ENCODE measurements at places on chromosomes 4 and X.

DNA sequence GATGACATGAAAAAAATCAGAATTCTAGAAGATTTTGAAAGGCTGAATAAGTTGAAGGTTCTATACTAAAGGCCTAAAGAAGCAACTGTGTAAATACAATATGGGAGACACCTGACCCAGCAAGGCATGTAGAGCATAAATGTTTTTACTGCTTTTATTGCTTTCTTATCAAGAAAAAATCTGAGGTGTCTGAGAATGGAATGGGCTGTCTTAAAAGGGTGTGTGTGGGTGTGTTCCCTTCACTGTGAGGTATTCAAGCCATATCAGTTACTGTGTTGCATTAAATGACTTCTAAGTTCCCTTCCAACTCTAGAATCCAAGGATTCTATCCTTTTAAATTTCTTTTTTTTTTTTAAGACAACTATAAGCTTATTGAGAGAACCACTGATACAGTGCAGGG lies 15.7 kb downstream of the ATP8A1 start:
- DNase-seq: no peak

GRCh38 chr4:113645288-113645687 lies 116.2 kb downstream of the CAMK2D start:
- DNase-seq: no peak

DNA sequence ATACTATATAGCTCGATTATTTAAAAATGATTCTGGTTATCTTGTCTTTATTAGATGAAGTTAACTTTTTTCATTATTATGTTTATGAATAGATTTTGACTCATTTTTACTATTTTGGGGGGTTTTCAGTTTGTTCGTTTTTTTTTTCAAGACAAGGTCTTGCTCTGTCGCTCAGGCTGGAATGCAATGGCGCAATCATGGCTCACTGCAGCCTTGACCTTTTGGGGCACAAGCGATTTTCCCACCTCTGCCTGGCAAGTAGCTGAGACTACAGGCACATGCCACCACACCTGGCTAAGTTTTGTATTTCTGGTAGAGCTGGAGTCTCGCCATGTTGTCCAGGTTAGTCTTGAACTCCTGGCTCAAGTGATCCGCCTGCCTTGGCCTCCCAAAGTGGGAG lies 24.9 kb upstream of the FOXR2 start:
- no peak for DNase-seq

GRCh38 chr4:142104041-142104440 lies 467.7 kb downstream of the IL15 start:
- no peak for DNase-seq

- no peak for DNase-seq
These were observed 55.2 kb downstream of the TACR3 start for GRCh38 chr4:103664436-103665075.

DNA sequence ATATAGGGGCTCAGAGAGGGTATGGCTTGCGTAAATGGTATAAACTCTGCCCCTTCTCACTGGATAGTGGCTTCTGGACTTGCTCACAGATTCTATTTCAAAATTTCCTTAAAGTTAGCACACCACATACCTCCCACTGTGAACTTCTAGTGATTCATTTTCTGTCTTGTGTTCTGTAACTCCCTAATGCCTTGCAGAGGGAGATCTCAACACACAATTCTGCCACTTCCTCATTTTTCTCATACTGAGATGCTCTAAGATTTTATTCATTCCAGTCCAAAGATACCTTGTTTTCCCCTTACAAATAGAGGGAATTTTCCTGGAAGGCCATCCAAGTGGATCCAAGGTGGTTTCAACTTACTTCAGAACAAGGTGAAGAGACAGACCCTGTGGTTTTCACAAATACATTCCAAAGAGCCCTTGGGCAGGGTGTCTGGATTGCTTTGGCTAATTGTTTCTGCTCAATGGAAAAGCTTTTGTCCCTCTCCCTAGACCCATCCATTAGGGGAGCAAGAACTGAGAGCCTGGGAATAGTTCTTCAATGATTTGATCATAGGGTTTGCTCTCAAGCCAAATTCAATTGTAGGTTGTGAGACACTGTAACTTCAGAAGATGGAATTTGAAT lies 52.1 kb upstream of the CAPN6 start:
- no peak for DNase-seq

DNA sequence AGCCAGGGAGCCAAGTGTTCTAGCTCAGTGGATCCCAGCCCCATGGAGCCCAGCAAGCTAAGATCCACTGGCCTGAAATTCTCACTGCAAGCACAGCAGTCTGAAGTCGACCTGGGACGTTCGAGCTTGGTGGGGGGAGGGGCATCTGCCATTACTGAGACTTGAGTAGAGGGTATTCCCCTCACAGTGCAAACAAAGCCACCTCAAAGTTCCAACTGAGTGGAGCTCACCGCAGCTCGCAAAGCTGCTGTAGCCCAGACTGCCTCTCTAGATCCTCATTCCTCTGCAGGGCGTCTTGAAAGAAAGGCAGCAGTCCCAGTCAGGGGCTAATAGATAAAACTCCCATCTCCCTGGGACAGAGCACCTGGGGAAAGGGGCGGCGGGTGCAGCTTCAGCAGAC lies 226.3 kb downstream of the ZIC3 start:
- no peak for DNase-seq

GRCh38 chr4:175971388-175972179 lies 94.1 kb upstream of the WDR17 start:
- no peak for DNase-seq

- DNase-seq: no peak
These were observed 231.0 kb downstream of the LDB2 start for GRCh38 chr4:16667464-16667863.

DNA sequence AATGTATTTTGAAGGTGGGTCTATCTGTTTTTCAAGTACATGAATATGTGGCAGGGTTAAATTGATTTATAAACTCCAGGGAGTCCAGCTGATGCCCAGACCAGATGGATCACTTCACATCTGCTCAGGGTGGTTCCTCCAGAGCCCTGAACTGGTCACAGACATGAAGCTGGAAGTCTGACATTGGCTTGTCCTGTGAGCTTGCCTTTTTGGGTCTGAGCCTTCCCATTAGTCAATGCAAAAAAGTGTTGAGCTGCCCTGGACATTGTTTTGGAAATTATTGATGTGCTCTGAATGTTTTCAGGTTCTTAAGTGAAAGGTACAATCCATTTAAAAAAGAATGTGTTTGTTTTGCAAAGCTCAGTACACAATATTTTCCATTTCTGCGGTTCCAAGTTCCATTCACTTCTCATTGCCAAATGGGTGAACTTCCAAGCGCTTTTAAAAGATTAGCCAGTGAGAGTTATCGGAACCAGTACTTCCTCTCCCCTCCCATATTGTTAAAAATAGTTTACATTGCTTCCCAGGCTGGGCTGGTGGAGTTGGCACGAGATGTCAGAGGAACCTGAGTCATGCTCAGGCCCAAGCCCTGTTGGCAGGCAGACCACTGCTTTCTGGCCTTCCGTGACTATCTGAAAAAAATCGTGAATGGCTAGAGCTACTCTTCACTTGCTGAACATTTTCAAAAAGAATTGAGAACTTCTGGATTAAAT lies 52.1 kb downstream of the PDGFRA start:
- DNase-seq: no peak

GRCh38 chr4:46389301-46389775 lies 590 bp downstream of the GABRA2 start:
- DNase-seq: no peak

- no peak for DNase-seq
These were observed 1606.7 kb upstream of the AGA start for GRCh38 chr4:179048839-179049453.

- DNase-seq: no peak
These were observed 142.9 kb downstream of the ASB9 start for GRCh38 chrX:15127010-15127409.

GRCh38 chr4:163166041-163166579 lies 580 bp downstream of the NAF1 start:
- peak; percentile 39 for DNase-seq

DNA sequence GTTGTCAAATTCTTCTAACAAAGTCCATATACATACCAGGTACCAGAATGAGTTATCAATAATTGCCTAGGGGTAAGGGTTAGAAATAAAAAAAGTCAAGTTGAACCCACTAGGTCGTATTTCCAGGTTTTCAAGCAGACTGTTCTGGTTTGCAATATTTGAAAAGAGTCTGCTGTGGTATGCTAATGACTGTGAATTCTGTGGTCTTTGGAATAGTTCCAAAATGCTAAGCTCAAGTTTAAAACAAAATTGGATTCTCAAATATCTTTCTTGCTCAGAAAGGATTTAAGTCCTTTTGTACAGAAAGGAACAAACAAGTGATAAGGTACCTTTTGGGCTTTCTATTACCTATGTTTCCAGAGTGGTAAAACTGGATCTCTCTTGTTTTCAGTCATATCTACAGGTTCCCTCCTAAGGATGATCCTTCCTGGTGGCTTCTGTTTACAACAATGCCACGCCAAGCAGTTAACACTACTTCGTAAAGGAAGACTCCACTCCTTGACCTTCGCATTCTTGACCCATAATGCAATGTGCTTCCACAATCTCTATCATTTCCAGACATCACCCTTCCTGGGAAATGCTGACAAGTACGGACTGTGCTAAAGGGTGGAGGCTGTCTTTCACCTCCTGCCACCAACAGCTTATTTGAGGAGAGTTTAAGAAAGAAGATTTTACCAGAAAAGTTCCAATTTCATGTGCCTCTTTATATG lies 531.7 kb upstream of the FTHL17 start:
- DNase-seq: no peak

DNA sequence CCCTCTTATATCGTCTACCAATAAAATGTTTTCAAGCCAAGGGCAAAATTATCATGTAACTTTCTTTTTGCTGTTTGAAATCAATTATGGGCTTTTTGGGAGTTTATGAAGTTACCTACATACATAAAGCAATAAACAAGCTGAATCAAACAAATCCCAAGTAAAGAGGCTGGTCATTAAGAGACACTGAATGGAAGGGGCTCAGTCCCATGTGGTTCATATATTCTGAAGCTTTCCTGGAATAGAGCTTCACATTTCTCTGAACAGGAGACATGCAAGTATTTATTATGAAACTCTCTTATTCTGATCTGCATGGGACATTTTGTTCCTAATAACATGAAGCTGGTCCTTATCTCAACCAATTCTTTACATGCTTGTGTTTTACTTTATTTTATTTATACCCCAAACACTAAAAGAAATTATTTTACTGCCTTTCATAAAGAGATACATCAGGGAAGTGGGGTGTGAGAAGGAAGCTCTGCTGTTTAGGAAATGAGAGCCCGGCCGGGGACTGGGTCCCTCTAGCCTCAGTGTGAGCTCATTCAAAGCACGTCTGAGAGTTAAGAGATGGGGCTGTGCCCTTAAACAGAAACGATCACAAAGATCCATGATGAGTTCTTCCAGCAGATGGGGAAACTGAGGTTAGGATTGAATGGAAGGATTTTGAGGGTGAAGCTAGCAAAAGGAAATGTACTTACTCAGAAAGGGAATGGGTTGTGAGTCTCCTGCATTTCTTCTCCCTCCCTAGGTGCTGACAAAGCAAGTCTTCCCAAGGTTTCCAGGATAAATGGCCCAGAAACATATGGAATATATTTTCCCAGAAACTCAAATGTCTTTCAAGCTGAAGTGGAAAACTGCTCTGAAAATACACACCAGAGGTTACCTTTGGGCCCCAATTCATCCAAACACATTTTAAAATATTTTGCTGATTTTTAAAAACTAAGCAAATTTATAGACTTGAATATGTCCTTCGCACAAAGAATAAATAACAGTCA lies 93.1 kb upstream of the LNX1 start:
- no peak for DNase-seq

GRCh38 chr4:128776794-128777216 lies 32.7 kb upstream of the JADE1 start:
- no peak for DNase-seq

Data from T-helper 9 cell (primary cell).